ENCODE measurements at places on chromosomes 16 and 17.

- DNase-seq, result no peak
Measured at GRCh38 chr17:16148596-16148995, 66.7 kb downstream of the NCOR1 start.

DNA sequence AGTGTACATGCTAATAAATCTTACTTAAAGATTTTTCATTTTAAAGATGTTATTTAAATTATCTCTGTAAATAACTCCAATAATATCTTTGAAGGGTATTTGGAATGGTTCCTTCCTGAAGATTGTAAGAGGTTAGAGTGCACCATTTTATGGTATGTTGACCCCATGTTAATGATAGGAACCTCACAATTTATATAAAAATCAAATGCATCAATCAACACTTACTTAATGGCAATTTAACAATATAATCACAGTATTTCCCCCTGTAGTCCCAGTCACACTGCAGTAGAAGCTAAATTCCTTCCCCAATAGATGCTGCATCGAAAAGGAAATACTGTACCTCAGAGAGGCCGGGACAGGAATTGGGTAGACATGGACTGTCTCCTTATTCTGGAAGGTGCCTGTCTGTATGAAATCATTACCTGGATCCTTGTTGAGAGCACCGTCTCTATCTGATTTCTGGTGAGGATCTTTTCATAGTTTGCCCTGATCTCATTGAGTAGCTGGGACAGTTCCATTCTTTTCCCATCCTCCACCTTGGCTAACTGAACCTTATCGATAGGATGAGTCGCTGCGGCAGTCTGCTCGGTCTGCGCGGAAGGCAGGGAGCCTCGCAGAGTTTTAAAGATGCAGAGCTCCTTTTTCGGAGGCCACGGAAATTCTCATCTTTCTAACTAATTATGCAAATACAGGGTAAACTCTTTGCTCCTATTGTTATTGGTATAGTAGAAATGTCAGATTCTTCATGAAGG is at the start of gene KRT222:
Gene KRT222, minus strand, starts transcription at position 596 of the 752 bp plus-strand sequence. Its CDS starts 78 bp downstream, at position 518.
- no peak for DNase-seq

GRCh38 chr16:68563631-68564381 is 24.7 kb downstream of the ZFP90 start:
- no peak for DNase-seq

DNA sequence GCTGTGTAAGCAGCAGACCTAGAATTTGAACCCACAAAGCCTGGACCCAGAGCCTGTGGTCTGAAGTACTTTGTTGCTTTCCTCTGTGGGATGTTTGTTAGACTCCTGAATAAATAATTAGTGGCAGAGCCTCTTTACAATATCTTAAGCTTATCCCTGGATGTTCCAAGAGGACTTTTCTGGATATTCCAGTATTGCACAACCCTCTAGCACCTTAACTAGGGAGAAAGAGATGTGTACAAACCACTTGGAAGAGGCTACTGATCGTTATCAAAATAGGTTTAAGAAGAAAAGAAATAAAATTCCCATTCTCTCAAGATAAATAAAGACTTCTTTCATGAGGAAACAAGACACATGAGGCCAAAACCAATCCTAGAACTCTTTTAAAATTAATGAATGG is 632.4 kb downstream of the CDH11 start:
- no peak for DNase-seq

- DNase-seq, result no peak
Measured at GRCh38 chr17:6853764-6854442, 22.4 kb upstream of the TEKT1 start.

DNA sequence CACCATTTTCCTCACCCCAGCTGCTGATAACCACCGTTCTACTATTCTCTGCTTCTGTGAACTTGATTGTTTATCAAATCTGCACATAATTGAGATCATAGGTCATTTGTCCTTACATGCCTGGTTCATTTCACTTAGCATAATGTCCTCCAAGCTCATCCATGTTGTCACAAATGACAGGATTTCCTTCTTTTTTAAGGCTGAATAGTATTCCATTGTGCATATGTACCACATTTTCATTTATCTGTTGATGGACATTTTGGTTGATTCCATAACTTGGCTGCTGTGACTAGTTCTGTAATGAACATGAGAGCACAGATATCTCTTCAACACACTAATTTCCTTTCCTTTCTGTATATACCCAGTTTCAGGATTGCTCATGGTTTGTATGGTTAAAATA is 225.3 kb upstream of the TBX2 start:
- no peak for DNase-seq

DNA sequence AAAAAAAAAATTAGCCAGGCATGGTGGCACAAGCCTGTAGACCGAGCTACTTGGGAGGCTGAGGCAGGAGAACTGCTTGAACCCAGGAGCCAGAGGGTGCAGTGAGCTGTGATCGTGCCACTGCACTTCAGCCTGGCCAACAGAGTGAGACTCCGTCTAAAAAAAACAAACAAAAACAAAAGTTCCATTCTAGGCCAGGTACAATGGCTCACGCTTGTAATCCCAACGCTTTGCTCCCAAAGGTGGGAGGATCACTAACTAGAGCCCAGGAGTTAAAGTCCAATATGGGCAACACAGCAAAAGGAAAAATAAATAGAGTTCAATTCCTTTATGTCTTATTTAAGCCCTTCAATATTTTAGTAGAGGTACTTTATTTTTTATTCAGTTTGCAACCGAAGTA is 47.5 kb downstream of the CNOT1 start:
- no peak for DNase-seq

- no peak for DNase-seq
Measured at GRCh38 chr17:31693433-31694220, 165.4 kb downstream of the COPRS start.

GRCh38 chr17:61199431-61200338 is 200.0 kb upstream of the TBX2 start:
- DNase-seq, result no peak

GRCh38 chr16:86566966-86567700 is 504 bp downstream of the FOXC2 start:
- DNase-seq, result no peak

- DNase-seq, result no peak
Measured at GRCh38 chr17:38402897-38403296, 25.4 kb upstream of the ARHGAP23 start.

DNA sequence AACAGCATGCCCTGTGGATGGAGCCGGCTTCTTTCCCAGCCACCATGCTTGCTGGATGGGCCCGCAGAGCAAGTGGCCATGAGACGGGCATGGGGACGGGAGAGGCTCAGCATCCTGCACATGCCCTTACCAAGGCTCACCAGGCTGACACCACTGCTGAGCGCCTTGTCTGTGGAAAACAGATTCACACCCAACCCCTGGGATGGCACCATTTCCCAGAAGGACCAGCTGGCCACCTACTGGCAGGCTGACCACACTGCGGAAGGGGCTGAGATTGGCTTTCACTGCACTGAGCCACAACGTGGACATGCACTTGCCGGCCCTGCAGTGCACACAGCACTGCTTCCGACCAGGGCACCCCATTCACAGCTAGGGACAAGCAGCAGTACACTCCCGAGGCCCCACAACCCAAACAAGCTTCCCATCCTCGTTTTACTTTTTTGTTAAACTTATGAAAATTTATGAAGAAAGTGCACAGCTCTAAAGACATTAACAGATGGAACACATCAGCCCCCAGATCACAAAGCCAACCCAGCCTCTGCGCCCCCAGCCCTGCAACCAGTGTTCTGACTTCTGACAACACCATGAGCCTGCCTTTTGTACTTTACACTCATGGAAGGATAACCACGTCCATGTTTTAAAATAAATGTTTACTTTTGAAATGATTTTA is 13.9 kb upstream of the KRTAP17-1 start:
- DNase-seq, result no peak

GRCh38 chr17:12133183-12133582 is 112.5 kb downstream of the MAP2K4 start:
- DNase-seq, result no peak

- DNase-seq, result no peak
Measured at GRCh38 chr16:87860553-87861299, 8.6 kb downstream of the SLC7A5 start.

- no peak for DNase-seq
Measured at GRCh38 chr16:90019543-90020259, 445 bp upstream of the DBNDD1 start.

GRCh38 chr16:5502467-5502869 is 404.9 kb upstream of the EEF2KMT start:
- DNase-seq, result no peak

DNA sequence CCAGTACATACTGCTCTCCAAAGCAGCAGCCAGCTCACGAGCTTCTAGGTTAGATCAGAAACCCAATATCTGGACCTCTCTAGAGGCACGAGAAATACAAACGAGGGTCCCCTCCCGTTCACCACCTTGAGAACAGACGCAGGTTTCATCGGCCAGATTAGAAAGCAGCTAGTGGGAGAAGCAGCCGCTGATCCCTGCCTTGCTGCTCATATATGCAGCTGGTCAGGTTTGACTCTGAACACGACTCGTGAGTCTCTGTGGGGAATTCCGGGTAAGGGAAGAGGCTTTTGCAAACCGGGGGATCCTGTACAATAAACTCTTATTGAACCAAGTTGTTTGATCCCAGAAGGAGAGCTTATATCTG is 1.6 kb downstream of the VAT1L start:
- DNase-seq, result no peak

DNA sequence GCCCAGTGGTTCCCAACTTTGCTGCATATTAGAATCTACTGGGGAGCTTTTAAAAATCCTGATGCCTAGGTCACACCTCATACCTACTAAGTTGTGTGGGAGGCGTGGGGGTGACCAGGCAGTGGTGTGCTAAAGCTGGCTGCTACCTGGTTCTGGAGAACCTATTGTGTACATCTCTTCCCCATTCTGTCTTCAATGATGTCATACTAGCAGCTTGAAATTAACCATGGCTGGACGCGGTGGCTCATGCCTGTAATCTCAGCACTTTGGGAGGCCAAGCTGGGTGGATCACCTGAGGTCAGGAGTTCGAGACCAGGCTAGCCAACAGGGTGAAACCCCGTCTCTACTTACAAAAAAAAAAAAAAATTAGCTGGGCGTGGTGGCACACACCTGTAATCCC is 11.3 kb upstream of the NLK start:
- DNase-seq, result no peak

DNA sequence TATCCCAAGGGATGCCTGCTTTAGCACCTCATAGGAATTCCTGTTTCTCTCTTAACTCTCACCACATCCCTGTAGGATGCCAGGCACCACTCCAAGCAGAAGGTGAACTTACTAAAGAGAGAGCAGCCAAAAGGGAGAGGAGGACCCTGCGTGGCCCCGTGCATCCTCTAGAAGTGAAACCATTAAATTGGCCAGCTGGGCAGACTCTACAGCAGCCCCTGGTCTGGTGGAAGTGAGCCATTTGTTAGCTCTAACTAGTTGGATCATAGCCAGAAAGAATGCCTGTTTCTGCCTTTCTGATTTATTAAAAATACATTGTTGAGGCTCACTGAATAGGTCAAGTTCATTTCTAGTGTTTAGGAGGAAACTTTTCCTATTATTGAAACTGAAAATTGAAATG is 22.3 kb downstream of the TMEM11 start:
- no peak for DNase-seq

DNA sequence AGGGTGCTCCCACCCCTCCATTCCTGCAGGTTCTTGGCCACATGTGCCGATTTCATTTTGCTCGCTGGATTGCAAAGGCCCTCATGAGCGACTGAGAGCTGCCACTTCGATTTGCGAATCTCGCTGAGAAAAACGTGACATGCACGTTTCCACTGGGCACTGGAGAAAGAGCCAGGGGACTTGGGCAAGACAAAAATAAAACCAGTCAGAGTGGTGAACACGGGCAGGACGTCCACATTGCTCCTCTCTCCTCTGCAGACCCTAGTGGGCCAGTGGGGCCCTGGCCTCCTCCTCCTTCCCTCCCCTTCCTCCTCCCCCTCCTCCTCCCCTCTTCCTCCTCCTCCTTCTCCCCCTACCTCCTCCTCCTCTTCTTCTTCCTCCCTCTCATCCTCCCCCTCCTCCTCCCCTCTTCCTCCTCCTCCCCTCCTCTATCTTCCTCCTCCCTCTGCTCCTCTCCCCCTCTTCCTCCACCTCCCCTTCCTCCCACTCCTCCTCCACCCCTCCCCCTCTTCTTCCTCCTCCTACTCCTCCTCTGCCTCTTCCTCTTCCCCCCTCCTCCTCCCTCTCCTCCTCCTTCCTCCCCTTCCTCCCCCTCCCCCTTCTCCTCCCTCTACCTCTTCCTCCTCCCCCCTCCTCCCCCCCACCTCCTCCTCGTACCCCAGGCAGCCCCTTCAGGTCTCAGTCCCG is 28.1 kb upstream of the ENPP7 start:
- DNase-seq, result no peak

DNA sequence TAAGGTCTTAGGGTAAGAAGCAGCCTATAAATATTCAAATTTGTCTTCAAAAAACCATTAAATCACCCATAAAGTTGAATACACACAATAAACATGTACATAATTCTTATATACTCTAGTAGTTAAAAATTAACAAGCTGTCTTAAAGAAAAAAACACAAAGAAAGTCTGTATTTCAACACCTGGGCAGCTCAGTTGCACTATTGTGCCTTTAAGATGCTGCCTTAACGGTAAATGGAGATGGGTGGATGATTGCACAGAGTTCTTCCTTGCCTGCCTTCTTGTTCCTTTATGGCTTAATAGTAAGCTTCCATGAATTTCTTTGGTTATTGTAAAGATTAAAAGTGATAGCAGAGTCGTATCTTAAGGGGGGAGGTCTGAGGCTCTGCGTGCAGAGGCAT is 105.1 kb downstream of the TOX3 start:
- DNase-seq, result no peak

- no peak for DNase-seq
Measured at GRCh38 chr16:57993438-57993837, 7.0 kb downstream of the ZNF319 start.

DNA sequence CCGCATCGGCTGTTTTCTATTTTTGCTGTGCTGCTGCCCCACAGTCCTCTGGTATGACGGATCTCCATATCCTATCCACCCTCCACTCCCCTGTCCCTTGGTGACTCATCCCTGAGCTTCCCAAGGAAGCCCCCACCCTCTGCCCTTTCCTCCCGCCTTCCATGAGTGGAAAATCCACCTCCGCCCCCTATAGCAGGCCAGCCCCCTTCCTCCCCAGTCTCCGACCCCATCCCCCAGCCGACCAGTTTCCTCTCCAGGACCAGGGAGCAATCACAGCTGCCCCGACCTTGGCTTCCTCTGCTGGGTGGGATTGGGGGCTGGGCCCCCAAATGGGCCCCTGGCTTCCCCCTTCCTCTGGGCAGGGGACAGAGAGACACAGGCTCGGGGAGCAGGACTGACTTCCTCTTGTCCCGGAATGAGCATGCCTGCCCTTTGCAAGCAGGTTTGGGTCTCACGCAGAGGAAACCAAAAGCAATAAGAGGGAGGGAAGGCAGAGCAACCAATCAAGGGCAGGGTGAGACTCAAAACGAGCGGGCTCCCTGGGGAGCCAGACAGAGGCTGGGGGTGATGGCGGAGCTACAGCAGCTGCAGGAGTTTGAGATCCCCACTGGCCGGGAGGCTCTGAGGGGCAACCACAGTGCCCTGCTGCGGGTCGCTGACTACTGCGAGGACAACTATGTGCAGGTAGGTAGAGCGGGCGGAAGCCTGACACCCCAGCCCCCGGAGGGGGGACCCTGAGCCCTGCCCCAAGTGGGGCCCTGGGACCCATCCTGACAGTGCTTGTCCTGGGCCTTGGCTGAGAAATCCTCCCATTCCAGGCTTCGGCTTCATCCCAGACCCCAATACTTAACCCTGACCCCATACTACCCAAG is at the start of the genes ABI3 and GNGT2:
Gene ABI3, plus strand, starts transcription at position 550 of the 872 bp plus-strand sequence. Its CDS starts 18 bp downstream, at position 568.
Gene GNGT2, minus strand, starts transcription at position 417 of the 872 bp plus-strand sequence. CDS start 3,152 bp downstream, outside the sequence.
- peak; percentile 39 for DNase-seq

- DNase-seq, result no peak
Measured at GRCh38 chr16:30786936-30787612, at the start of gene ZNF629. ZNF629 (minus strand) TSS chr16:30787205; CDS start chr16:30784482, 2,723 bp downstream.

- DNase-seq, result no peak
Measured at GRCh38 chr17:27591986-27592385, 39.0 kb upstream of the LGALS9 start.

Measured in T-cell (primary cell).